ENCODE measurements at places on chromosomes 12 and 14.

DNA sequence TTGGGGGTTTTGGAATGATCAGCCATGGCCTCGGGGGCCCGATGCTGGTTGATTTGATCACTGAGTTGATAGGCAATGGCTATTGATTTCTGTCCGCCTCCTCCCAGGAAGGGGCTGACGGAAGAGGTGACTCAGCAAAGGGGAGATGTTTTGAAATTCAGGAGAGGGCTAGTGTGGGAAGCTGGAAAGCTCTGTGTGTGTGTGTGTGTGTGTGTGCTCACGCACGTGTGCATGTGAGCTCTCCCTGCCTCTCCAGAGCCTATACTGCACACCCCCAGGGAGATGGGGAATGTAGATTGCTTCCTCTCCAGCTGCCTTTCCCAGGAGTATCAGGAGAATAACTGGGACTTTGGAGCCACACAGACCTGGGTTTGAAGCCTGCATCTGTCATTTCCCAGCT lies 184.9 kb upstream of the MYL2 start:
- DNase-seq: no peak

GRCh38 chr12:12474931-12475795 lies 87.5 kb downstream of the DUSP16 start:
- no peak for DNase-seq

- no peak for DNase-seq
Measured at GRCh38 chr14:66066981-66067776, 419.0 kb upstream of the CCDC196 start.

DNA sequence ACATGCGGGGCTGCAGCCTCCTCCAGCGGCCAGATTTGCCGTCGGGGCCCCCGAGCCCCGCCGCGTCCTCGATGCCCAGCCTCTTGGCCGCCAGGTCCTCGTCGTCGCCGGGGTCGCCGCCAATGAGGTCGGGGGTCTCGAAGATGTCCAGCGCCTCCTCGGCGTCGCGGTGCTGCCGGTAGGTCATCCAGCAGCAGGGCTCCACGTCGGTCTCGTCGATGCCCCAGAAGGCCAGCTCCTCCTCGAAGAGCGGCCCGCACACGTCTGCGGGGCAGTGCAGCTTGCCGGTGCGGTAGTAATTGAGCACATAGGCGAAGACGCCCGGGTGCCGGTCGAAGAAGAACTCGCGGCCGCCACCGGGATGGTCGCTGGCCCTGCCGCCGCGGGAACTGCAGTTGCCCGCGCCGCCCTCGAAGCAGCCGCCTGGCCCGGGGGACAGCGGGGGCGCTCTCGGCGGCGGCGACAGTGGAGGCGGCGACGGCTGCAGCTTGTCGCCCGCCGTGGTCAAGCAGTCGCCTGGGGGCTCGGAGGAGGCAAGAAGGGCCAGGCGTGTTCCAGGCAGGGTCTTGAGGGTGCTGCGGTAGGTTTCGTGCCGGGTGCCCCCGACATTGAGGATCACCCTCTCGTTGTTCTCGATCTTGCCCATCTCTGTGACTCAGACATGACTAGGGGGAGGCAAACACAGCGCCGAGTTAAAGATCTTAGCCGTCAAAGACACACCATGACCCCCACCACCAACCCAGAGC lies 2.1 kb downstream of the KCNC2 start:
- no peak for DNase-seq

GRCh38 chr14:65261946-65262345 lies 150.6 kb upstream of the FUT8 start:
- no peak for DNase-seq

DNA sequence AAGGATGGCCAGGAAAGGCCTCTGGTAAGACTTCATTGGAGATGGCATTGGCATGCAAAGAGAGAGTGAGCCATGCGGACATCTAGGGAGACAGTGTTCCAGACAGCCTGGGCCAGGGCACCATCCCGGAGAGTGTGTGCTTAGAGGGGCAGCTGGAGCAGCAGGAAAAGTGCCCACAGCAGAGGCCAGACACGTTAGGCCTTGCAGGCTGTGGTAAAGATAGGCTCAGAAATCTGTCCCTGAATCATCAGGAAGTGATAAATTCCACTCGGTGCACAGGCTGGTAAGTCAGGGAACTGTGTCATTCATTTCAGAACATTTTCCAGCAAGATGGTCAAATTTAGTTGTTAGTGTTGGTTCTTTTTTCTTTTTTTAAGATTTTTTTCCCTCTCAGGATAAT lies 8.8 kb downstream of the GALNT16 start:
- no peak for DNase-seq

GRCh38 chr12:92827836-92828431 lies 101.2 kb downstream of the EEA1 start:
- DNase-seq: no peak

DNA sequence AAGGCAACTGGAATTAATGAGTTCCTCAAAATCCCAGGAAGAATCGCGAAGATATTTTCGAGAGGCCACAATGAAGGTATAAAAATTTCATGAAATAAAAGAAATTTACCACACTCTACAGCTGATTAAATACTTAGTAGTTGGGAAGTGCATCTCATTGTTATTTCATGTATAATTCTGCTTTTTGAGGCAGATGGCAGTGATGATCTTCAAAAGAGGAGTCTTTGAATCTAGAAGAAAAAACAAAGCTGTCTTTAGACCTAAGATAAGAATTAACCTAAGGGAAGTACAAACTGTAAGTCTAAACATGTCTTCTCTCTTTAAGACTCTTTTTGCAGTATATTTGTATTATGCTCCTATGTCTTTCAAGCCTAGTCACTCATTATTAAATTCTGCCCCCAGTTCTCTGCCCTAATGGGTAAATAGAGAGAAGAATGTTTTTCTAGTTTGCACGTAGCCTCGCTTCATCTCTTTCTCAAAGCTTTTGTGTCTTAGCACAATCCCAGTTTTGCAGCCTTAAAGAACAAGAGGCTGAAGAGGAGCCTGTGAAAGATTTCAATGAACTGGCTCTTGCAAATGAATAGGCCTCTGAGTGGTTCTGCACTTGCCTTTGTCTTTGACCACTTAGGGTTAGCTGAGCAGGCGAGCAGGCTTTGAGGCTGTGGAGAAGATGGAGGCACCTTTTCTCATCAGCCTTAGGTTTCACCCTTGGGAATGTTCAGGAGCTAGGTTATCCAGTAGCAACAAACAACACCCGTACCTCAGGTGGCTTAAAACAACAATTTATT lies 32.7 kb downstream of the CFAP54 start:
- DNase-seq: no peak

DNA sequence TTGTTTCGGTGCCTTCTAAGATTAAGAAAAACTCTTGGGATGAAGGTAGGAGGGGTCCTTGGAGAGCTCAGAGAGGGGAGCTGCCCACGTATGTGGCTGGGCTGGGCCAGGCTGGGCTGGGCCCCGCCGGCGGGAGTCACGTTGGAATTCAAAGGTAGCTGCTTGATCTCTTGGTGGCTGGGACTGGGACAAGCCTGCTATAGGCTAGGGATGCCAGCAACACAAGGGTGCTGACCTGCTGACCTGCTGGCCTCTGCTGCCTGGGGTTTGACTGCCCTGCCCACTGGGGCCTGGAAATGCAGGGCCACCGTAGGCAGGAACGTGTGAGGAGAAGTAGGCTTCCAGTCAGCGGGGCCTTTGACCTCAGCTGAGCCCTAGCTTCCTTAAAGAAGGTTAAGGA lies 52.8 kb upstream of the GTF2A1 start:
- DNase-seq: no peak

- DNase-seq: no peak
Measured at GRCh38 chr12:91355150-91356006, 172.8 kb upstream of the DCN start.

- no peak for DNase-seq
Measured at GRCh38 chr12:120737557-120738251, 12.1 kb downstream of the ACADS start.

DNA sequence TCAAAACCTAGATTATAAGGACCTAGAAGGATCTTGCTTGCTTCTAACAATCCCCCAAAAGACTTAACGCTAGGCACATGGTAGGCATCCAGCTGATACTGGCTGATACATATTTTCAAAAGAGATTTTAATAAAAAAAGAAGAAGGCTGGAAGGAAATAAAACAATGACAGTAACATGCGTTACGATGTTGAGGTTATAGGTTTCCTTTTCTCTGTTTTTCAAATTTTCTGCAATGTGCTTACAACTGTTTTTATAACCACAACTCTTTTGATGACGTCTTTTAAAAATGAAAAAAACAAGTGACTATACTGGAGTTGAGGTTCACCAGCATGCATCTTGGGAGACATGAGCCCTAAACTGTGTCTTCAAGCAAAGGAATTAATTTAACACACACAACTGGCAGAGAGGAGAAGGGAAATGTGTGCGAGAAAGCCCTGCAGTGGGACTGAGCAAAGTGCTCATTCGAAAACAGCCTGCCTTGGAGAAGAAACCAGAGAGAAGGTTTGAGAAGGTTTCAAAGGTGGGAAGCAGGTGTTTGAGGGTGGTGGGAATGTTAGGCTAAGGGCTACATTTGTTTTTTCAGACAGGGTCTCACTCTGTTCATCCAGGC lies 80.4 kb downstream of the DUSP16 start:
- no peak for DNase-seq

DNA sequence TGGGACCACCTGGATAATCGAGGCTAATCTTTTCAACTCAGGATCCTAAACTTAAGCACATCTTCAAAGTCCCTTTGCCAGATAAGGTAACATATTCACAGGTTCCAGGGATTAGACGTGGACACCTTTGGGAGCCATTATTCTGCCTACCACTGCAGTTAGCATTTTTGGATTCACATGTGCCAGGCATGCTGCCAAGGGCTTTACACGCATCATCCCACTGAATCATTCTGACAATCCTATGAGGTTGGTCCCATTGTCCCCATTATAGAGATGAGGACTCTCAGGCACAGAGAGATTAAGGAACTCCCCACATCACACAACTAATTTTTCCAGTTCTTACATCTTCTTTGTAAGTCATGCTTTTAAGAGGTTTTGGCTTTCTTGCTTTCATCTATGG lies 34.5 kb downstream of the RTN1 start:
- DNase-seq: no peak

Measured in stimulated activated CD8-positive, alpha-beta memory T cell treated with anti-CD3 and anti-CD28 coated beads, Interleukin-12 subunit alpha, Interleukin-12 subunit beta, amount 100 ng/mL, for 4 hours (primary cell).